ENCODE measurements at places on chromosomes 6 and 20. TPM values are rescaled to one million over a fixed set of nuclear protein-coding genes. Genes with fewer than 3 reads are reported as not detected.

RRAGD gene
- 10.0 TPM for total RNA-seq

- DNase-seq: no peak
These were observed 32.5 kb downstream of the SLC22A2 start for GRCh38 chr6:160226118-160226591.

- no peak for DNase-seq
These were observed 643.8 kb downstream of the HDGFL1 start for GRCh38 chr6:23213193-23213592.

NRSN1 gene
- total RNA-seq: 0.35 TPM

DNA sequence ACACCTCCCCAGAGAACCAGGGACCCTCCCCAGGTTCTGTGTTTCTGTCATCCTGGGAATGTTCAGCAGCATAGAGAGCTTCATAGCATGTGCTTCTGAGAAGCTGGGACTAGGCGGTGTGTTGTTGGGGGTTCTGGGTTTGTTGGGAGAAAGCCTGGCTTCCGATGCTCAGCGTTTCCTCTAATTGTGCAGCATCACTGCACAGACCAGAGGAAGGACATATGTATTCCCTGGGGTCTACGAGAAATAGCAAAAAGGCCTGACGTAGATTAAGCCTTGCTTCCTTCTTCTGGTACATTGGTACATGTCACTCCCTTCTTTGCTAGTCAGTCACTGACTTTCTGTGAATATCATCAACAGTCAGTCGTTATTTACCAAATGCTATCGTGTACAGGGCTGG is 96.9 kb upstream of the SGK1 start:
- DNase-seq: no peak
